Fibroblast of skin of left quadriceps (primary cell): ENCODE measurements at places on chromosomes 6 and 20.

DNA sequence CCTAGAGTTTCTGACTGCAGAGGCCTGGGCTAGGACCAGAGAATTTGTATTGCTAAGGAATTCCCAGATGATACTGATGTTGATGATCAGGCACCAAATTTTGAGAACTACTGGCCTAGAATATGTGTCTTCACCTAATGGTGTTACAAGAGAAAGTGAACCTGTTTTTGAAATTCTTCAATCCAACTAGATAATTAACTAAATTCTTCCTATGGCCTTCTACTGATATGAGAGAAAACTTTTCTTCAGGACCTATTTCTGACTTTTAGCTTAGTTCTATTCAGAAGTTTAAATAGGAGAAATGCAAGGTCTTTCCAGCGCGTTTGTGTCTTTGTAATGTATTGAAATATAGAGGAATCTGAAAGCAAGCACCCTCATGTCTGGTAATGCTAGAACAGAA lies 7.3 kb downstream of the NKAIN2 start:
- no peak for DNase-seq

- DNase-seq, result no peak
Measured at GRCh38 chr6:123902738-123903313, 99.2 kb downstream of the NKAIN2 start.

DNA sequence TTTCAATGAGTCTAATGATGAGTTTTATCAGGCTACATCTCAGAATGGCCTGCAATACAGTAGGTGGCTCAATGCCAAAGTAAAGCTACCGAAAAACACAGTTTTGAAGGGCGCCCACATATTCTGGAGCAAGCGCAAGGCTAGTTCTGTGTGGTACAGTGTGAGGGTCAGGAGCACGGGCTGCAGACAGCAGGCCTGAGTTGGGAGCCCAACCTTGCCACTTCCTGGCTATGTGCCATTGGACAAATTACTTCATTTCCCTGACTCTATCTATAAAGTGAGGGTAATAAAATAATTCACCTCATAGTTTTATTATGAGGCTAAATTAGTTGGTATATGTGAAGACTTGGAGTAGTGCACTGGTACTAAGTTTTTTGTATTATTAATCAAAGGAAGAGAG lies 150.7 kb downstream of the OPN5 start:
- DNase-seq, result no peak

- DNase-seq, result no peak
Measured at GRCh38 chr20:8050157-8050837, 30.7 kb upstream of the TMX4 start.

DNA sequence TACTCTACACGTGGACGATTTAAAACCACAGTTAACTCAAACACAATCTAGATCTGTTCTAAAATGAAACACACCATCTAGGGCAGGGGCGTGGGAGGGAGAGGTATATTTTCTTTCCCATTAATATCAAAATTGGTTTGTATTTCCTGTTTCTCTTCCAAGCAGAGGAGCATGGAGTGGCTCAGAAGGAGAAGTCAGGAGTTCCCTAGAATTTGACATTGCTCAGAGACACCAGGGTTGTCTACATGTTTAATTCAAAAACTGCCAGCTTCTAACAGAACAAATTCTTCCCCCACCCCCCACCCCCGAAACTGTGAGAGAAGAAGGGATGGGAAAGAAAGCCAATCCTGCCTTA lies 2.3 kb downstream of the PREX1 start:
- DNase-seq, result no peak

DNA sequence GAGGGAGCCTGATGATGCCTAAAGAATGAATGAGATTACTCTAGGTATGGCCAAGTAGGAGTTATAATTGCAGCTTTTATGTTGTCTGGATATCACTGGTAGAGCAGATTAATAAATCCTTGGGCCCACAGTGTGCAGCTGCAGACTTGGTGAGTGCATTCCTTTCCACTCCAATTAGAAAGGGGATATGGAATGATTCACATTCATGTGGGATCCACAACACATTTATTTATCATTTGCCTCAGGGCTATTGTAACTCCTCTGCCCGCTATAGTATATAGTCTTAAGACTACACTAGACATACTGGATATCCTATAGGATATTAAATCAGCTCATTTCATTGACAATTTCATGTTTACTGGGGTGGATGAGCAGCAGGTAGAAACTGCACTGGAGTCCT lies 11.6 kb upstream of the HLA-G start:
- DNase-seq, result no peak

GRCh38 chr6:81790034-81790433 lies 37.6 kb upstream of the TENT5A start:
- no peak for DNase-seq

DNA sequence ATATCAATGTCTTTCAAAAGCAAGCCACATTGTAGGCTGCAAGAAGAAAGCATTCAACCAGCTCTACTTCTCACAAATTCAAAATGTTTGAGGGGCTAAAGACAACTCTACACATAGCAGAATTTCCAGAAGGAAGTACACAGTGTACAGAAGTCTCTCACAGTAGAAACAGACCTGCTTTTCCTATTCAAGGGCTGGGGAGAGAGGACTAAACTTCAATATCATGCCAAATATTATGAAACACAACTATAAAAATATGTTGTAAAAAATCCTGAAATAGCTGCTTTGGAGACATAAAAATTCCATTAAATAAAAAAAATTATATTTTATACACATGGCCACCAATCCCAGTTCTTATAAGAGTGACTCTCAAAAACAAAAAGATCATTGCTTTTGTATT lies 70.8 kb upstream of the IPCEF1 start:
- no peak for DNase-seq

DNA sequence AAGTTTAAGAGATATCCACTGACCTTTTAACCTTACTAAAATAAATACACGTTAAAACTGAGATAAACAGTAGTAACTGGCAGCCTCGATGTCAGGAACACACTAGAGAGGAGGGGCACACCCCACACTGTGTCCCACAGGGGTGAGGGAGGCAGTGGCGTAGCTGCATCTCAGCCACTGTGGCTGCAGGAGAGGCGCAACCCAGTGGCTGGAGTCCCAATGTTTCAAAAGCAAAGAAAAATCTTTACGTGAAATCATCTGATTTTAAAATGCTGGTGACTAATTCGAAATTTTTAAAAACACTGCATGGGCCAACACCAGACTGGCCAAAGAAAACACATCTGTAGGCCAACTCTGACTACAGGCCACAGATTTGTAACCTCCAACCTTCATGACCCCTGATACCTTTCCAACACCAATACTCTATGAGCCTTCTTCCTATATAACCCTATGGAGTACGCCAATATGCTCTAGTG lies 54.7 kb downstream of the TRAM2 start:
- DNase-seq, result no peak

DNA sequence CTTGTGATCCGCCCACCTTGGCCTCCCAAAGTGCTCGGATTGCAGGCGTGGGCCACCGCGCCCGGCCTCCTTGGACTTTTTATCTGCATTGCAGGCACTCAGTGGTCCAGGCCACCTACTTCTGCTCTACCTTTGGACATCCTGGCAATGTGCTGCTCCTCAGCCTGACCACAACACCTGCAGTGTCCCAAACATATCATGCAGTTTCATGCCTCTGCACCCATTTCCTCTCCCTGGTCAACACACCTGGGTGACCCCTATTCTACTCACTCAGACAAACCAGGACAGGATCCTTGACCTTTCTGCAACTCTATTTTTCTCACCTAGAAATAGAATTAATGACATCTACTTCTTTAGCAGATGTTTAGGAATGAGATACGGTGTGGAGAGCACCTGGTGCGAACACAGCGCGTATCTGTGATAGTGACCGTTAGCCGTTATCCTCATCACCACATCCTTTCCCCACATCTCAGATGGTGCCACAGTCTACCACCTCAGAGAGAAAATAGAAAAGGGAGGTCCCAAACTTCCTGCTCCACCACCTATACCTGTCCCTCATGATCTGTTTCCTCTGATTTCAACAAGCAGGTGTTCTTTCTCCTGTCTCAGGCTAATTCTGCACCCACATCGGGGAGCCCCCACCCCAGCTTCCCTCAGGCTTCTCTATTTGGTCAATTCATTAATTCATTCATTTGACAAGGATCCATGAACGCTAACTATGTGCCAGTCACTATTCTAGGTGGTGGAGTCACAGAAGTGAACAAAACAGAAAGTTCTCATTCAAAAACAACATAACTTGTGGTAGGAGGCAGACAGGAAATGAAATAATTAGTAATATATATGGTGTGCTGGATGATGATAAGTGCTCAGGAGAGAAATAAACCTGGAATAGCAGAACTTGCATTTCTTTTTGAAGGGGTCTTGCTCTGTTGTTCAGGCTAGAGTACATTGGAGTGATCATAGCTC lies 4.3 kb upstream of the BTN3A2 start:
- DNase-seq, result no peak

GRCh38 chr6:166333172-166333995 lies 9.0 kb downstream of the SFT2D1 start:
- no peak for DNase-seq

- DNase-seq, result no peak
Measured at GRCh38 chr6:35784200-35784599, 3.4 kb downstream of the CLPSL1 start.

DNA sequence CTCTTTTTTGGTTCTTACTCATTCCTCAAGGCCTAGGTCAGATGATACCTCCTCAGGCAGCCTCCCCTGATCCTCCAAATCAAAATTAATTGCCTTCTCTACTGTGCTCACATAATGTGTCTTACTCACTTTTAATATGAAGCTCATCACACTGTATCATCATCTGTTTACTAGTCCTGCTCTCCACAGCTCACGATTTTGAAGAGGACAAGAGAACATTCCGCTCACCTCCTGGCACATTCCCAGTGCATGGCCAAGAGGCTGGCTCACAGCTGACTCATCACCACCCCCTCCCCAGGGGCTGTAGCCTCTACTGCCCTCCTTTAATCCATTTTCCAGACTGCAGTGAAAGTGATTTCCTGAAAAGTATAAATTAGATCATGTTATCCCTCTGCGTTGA lies 133.1 kb downstream of the ALDH8A1 start:
- DNase-seq, result peak; percentile 54

GRCh38 chr20:57457243-57458095 lies 66.3 kb downstream of the RBM38 start:
- DNase-seq, result no peak

DNA sequence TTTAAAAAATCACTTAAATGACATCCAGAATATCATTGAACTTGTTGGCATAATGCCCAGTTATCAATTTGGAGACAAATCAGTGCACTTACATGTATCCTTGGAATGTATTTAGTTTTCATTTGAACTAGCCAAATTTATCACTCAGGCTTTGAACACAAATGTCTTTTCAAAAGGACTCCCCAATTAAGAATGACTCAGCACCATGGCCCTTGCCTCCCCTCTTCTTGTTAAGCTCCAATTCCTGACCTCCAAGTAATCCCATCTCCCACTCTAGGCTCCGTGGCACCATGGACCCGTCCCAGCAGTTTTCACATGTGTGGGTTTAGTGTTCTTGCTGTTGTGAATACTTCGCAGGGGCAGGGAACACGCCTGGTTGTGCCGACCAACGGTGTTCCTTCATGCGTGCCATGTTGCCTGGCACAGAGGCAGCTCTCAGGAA lies 2.7 kb downstream of the AKAP12 start:
- DNase-seq, result no peak

GRCh38 chr6:26292709-26293108 lies 72.3 kb upstream of the BTN3A2 start:
- no peak for DNase-seq

DNA sequence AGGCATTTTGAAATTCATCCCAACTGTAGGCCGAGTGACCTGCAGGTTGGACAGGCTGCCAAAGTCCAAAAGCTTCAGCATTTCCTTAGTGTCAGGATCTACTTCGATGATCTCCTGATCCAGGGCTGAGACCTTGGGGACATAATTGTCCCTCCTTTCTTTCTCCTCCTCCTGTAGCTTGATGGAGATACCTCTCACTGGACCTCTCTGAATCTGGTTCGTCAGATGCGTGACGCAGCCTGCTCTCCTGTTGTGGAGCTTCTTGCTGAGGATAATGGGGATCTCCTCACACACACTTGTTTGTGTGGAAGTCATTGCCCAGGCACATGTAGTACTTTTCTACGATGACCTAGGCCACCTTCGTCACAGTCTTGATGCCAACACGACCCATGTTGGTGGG lies 1.5 kb upstream of the MAS1L start:
- no peak for DNase-seq

DNA sequence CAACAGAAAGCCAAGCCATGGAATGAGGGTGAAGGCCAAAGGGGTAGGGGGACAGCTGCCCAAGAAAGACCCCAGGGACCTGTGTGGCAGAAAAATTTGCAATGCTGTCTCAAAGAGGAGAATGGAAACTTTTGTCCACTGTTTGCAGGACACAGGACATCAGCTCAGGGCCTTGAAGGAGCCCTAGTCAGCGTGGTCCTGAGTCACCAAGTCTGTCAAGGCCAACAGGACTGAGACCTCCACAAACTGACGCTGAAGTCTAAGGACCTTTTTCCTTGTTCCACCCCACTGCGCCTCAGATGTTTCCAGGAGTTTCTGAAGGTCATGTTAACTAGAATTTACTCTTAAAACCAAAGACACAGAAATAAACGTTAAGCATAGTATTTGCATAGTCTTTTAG lies 31.8 kb upstream of the AVP start:
- no peak for DNase-seq

GRCh38 chr6:4093288-4093687 lies 14.4 kb upstream of the FAM217A start:
- DNase-seq, result no peak

GRCh38 chr6:63058601-63059000 lies 152.7 kb upstream of the FKBP1C start:
- DNase-seq, result no peak

GRCh38 chr20:43151901-43152300 lies 37.8 kb downstream of the PTPRT start:
- DNase-seq, result no peak

DNA sequence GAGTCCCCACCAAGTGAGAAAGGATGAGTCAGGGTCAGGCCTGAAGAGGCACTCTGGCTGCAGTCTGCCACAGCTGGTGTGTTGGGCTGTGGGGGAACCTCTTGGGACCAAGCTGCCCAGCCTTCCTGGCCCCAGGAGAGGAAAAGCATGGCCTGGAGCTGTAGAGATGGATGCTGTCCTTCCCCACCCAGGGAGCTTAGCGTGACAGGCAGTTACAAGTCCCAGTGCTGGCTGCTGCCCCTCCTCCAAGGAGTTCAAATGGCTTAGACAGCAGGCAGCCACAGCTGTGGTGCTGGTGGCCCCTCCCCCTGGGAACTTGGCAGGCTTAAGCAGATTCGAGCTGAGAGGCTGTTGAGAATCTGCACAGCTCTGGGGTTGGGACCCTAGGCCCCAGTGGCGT lies 253.2 kb downstream of the PLCB1 start:
- peak; percentile 24 for DNase-seq

DNA sequence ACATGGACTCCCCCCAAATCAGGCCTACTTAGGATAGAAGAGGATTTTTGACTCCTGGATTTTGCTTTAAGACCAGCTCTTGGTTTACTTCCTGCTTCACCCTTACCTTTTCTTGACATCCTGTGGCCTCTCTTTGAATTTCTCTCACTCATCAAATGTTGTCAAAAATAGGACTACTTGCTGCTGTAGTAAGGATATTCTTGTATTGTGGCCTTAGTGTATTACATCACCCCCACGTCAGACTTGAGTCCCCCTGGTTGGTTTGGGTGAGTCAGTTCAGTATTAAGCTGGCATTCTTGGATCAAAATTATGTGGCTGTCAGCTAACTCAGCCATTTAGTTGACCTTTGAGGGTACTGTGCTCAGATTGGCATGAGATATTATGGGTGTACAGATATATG lies 1.1 kb downstream of the TPX2 start:
- DNase-seq, result no peak
